ENCODE measurements at places on chromosomes 16 and 17. TPM values are rescaled to one million over a fixed set of nuclear protein-coding genes. Genes with fewer than 3 reads are reported as not detected.

- DNase-seq = no peak
- no peaks in the 10 kb centered on the region for H3K27me3 ChIP-seq
- H3K27ac ChIP-seq = no peak overlapping the region
- H3K4me3 ChIP-seq = no peak overlapping the region
Observed at GRCh38 chr17:55332296-55333041, 67.7 kb downstream of the HLF start.

- H3K4me3 ChIP-seq = no peak overlapping the region
- no peak overlapping the region for H3K27ac ChIP-seq
- no peaks in the 10 kb centered on the region for H3K27me3 ChIP-seq
- no peaks in the 10 kb centered on the region for H3K36me3 ChIP-seq
Observed at GRCh38 chr16:53664724-53665345, 38.8 kb downstream of the RPGRIP1L start.

Gene TNFRSF13B
- total RNA-seq = not detected

Gene CCR7
- 0.12 TPM for total RNA-seq

Gene NPIPB13
- total RNA-seq = 2.4 TPM

Gene ZACN
- total RNA-seq = not detected

All from esophagus squamous epithelium (tissue), 5 donors.